ENCODE measurements at places on chromosomes 1 and 21. TPM values are rescaled to one million over a fixed set of nuclear protein-coding genes. Genes with fewer than 3 reads are reported as not detected.

- no peak for DNase-seq
Measured at GRCh38 chr21:38918607-38919346, 113.0 kb downstream of the ETS2 start.

- DNase-seq: no peak
Measured at GRCh38 chr1:169089776-169090175, 16.7 kb upstream of the ATP1B1 start.

Gene MYOG
- total RNA-seq: not detected

Gene CBR1
- total RNA-seq: 26.1 TPM

Gene LCE2B
- not detected for total RNA-seq

DNA sequence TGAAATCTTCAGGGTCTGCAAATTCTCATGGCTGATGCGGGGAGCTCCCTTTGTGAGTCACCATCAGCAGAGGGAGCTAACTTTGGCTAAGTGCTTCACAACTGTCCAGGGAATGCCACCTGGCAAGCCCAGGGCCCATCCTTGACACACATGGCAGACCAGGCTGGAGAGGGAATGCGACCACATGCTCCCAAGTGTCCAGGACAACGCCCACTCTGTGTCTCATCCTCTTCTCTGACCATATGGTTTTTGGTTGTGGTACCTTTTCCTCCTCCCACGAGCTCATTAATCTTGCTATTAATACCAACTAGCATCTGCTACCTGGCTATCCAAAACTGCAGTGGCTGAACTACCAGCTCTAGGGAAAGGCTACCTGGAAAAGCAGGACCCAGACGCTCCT is 37.1 kb upstream of the CLSTN1 start:
- DNase-seq: no peak

Gene GFI1
- total RNA-seq: 0.19 TPM

- DNase-seq: peak; percentile 74
Measured at GRCh38 chr1:150550222-150551050, 1.2 kb downstream of the ADAMTSL4 start.

- no peak for DNase-seq
Measured at GRCh38 chr1:86992861-86993260, 78.4 kb downstream of the HS2ST1 start.

GRCh38 chr1:91885213-91885715 is 687 bp downstream of the TGFBR3 start:
- peak; percentile 63 for DNase-seq

Gene NT5C1A
- 30.4 TPM for total RNA-seq

Gene GPR52
- total RNA-seq: 0.62 TPM

DNA sequence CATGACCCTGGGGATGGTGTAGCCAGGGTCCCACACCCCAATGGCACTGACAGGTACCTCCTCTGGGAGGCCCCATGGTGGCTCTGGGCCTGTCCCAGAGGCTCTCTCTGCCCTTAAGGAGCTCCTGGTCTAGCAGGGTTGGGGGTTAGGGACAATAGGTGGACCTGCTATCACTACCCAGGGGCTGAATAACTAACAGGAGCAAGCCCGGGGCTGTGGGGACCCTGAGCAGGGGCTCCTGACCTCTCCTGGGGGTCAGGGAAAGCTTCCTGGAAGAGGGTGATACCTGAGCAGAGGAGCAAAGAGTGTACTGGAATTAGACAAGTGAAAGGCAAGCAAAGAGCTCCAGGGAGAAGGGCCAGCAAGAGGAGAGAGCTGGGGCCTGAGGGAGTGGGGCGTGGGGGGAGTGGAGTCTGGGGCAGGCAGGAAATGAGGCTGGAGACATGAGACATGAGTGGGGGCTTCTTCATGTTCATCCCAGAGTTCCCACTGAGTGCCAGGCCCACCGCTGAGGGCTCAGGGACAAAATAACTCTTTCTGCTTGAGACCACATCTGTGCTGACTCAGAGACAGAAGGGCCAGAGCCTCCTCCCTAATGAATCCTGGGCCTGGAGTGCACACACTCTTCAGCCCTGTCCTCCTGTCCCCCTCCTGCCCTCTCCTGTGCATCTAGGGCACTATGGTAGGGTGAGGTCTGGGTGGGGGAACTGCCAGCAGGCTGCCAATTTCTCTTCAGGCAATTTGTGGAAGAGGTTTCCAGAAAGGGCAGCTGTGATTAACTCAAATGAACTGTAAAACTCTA is 517.6 kb downstream of the PTPRU start:
- no peak for DNase-seq

Gene CD34
- 72.5 TPM for total RNA-seq

- no peak for DNase-seq
Measured at GRCh38 chr21:23686737-23687523, 1920.4 kb downstream of the MRPL39 start.

- no peak for DNase-seq
Measured at GRCh38 chr21:37463083-37463801, 96.7 kb downstream of the DYRK1A start.

DNA sequence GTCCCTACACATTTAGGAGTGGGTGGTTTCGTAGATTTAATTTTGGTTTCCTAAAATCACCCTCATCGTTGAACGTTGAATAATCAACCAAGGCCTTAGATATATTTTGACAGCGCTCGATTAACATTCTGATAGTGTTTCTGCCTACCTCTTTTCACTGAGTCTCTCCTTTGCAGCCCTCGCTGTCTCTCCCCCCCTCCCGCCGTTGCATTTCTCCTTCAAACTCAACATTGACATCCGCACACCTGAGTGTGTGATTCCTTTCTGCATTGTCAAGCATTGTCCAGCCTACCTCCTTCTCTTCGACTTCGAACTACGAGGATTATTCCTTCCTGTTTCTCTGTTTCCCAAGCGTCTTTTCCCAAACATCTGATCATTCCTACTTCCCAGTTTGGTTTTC is 1.8 kb upstream of the ADAMTS1 start:
- no peak for DNase-seq

DNA sequence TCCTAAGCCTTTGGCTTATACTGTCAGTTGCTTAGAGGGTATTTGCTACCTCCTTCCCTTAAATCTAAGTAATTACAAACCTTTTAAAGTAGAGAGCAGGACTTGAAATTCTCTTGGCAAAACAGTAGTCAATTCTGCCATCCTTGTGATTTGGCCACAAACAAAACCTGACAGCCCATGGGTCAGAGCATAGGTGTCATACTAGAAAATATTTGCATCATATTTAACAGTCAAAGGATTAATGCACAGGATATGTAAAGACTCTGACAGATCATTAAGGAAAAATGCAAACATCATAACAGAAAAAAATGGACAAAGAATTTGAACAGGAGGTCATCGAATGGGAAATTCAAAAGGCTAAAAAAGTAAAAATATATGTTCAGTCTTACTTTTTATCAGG is 50.5 kb downstream of the ZFYVE9 start:
- DNase-seq: no peak

Gene RIPK4
- total RNA-seq: 0.08 TPM

Gene RUNX1
- total RNA-seq: 1.5 TPM

Gene NBPF11
- total RNA-seq: 3.1 TPM

Measured in Right ventricle myocardium superior (tissue), 1 donor.